ENCODE measurements at places on chromosomes 13 and 19.

GRCh38 chr19:58009666-58010301 lies 7.2 kb upstream of the ZNF606 start:
- peak; percentile 91 for DNase-seq

DNA sequence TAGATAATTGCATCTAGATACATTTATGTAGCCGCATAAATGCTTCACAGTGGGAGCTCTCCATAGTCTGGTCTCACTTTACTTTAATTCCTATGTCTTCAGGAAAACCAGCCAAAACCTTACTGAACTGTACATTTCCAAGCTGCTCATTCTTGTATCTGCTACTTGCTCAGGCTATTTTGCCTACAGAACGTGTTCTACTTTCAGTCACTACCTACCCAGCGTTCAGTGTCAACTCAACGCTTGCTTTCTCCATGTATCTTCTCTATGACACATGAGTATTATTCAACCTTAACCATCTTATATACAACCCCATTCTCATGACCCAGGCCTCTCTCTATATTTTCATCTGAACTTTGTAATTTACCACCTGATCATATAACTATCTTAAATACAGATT lies 101.9 kb downstream of the KLF12 start:
- no peak for DNase-seq

- no peak for DNase-seq
Measured at GRCh38 chr19:46976845-46977320, 42.8 kb upstream of the NPAS1 start.

GRCh38 chr19:33644284-33644836 lies 22.6 kb downstream of the CHST8 start:
- no peak for DNase-seq

GRCh38 chr19:5057860-5058259 lies 88.9 kb downstream of the KDM4B start:
- no peak for DNase-seq

DNA sequence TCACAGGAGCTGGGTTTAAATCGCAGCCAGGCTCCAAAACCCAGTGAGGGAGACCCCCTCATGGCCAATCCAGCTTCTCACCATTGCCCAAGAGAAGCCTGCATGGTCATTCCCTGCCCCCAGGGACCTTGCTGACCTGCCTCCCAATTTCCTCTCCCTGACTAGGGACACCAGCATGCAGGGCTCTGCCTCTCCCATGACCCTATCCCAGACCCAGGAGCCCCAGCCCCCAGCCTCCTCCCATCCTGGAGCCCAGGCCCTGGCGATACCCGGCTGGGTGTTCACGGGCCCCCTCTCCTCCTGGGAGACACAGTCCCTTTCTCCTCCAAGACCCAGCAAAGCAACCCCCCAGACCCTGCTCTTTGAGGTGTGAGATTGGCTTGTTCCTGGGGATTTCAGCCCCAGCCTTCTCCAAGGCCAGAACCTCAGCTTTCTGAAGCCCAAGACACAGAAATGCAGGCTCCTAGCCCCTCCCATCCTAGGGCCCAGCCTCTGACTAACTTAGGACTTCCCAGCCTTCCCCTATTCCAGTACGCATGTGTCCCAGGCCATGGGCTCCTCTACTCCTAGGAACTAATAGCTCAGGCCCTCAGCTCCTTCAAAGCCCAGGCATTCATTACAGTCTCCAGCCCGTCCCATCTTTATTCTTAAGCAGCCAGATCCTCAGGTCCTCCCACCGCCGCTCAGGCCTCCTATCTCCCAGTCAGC lies 1.1 kb downstream of the GYS1 start:
- no peak for DNase-seq

DNA sequence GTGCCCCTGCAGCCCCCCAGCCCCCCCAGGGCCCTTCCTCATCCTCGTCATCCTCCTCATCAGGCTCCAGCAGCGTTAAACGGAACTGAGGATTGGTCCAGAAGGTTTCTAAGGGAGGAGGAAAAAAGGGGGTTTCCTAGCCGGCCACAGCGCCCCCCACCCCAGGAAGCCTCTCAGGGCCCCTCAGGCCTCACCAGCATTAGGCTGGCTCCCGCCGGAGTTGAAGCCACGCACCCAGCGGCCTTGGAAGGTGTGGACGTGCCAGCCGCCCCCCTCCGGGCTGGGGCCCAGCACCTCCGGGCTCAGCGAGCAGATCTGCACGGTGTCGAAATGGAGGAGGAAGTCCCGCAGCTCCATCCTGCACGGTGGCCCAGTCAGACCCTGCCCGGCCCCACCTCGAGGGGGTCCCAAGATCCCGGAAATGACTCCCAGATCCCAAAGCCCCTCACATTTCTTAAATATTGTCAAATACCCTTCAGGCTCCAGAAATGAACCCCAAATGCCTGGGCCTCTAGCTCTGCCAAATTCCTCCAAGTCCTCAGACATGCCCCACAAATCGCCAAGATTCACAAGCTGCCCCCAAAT lies 6.9 kb downstream of the CAPN12 start:
- DNase-seq, result no peak

DNA sequence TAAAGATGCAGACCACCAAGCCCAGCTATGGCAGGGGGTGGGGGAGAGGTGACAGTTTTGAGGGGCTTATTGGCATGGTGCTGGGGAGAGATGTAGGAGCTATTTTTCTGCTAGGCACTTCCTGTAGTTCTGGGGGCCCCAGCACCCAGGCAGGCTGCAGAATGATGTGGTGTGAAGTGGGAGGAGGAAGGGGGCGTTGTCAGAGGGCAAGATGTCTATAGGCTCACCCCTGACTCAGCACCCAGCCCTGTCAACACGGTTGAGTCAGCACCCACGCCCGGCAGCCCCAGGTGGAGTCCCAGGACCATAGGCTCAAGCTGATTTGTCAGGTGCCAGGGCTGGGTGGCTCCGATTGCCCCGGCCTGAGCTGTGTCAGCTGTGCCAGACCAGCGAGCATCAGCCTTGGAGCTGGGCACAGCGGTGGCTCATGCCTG lies 5.8 kb downstream of the KLF2 start:
- DNase-seq, result no peak

GRCh38 chr19:58551123-58551497 lies 3.8 kb downstream of the CHMP2A start:
- no peak for DNase-seq

- no peak for DNase-seq
Measured at GRCh38 chr13:72990953-72991352, 67.9 kb upstream of the KLF5 start.

GRCh38 chr13:20938302-20938701 lies 35.8 kb upstream of the XPO4 start:
- DNase-seq, result no peak

DNA sequence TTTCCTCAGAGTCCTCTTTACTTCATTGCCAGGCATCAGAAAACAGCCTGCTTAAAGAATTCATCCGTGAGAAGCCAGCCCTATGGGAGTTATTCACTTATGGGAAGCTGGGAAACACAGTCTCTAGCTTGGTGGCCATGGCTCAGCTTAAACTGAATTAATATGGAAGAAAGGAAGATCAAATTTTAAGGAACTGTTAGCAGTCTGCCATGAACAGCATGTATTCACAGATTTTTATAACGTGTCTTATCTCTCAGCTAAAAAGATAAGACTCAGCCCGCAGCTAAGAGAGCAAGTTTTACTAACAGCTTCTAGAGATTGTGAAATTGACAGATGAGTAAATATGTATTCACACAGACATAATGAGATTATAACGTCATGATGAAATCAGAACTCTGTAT lies 253.7 kb upstream of the RXFP2 start:
- DNase-seq, result no peak

GRCh38 chr19:48301886-48302599 lies 23.3 kb upstream of the EMP3 start:
- DNase-seq, result no peak

- no peak for DNase-seq
Measured at GRCh38 chr19:1646659-1647453, 5.6 kb downstream of the TCF3 start.

DNA sequence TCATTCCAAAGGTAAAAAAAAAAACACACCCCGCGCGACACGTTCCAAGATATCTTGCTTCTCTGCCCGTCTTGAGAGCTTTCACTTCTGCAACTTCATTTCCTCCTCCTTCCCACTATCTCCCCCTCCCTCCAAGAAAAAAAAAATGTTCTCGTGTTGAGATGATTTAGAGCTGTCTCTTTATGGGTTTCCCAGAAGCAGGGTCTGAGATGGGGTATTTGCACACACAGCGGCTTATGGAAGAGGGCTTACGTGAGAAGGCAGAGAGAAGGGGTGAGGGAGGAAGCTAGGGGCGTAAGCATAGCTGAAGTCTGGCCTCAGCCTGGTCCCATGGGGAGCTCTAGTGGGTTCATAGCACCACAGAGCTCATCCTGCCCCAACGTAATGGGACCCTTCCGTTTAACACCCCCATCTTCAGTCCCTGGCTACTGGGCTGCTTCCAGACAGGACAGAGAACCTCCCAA lies 31.3 kb upstream of the USE1 start:
- DNase-seq, result no peak

GRCh38 chr19:47417107-47417745 lies 2.1 kb downstream of the MEIS3 start:
- DNase-seq, result no peak

DNA sequence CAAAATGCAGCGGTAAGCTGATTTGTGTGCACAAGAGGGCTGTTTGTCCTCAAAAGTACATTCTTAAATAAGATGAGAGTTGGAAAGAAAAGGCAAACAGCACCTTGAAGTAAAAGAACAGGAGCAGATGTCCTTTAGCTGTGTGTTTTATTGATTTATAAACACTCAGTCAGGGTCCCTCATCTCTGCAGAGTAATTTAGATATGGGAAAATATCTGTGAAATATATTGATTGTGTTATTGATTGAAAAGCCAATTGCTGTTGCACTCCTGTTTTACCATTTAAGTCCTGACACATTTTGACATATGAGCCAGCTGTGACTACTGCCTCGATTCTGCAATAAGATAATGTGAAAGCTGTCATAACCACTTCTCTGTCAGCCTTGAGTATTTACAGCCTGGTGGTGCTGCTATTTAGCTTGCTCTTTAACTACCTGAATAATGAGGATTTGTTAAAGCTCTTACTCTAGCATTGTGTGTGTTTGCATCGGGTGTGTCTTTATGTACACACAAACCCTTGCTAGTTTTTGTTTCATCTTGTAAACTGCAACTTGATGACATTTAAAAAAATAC lies 550.1 kb downstream of the DACH1 start:
- no peak for DNase-seq

- no peak for DNase-seq
Measured at GRCh38 chr13:67549331-67549730, 319.2 kb upstream of the PCDH9 start.

- DNase-seq, result no peak
Measured at GRCh38 chr13:102839462-102839861, 6.4 kb upstream of the ERCC5 start.

DNA sequence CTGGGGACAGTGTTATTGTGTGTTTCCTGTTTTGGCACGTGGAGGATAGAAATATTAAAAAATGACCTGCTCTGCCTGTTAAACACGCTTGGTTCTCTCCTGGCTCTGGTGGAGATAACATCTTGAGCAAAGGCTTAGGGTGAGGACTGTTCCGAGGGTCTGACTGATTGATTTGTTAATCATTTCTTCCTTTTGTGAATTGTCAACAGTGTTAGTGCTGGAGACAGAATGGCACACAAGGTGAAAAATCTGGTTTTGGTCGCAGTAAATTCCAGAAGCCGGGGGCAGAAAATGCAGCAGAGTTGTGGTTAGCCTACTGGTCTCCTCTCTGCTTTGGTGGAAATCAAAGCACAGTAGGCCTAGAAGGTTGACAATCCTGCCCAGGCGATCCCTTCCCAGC lies 163.6 kb downstream of the FGF9 start:
- DNase-seq, result no peak

DNA sequence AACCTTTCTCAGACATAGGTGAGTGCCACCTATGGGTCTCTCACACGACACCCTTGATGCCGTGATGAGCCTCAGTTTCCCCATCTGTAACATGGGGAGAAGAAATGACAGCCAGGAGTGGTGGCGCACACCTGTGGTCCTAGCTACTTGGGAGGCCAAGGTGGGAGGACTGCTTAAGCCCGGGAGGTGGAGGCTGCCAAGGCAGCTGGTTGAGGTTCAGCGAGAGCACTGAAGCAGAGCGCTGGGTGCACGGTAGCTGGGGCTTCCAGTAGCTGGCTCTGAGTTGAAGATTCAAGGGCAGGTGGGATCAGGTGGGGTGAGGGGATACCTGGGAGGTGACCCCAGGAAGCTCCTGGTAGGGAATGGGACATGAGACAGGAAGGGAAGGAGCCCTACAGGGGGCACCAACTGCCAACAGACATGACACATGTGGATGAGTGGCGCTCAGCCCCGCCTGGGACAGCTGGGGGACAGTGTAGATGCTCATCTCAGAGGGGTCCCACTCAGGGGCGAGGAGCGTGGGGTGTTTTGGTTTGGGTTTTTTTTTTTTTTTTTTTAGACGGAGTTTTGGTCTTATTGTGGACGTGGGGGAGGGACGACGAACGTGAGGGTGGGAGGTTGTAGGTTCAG lies 6.5 kb upstream of the SSBP4 start:
- no peak for DNase-seq

GRCh38 chr19:48966541-48967345 lies 1.6 kb downstream of the FTL start:
- DNase-seq, result no peak

DNA sequence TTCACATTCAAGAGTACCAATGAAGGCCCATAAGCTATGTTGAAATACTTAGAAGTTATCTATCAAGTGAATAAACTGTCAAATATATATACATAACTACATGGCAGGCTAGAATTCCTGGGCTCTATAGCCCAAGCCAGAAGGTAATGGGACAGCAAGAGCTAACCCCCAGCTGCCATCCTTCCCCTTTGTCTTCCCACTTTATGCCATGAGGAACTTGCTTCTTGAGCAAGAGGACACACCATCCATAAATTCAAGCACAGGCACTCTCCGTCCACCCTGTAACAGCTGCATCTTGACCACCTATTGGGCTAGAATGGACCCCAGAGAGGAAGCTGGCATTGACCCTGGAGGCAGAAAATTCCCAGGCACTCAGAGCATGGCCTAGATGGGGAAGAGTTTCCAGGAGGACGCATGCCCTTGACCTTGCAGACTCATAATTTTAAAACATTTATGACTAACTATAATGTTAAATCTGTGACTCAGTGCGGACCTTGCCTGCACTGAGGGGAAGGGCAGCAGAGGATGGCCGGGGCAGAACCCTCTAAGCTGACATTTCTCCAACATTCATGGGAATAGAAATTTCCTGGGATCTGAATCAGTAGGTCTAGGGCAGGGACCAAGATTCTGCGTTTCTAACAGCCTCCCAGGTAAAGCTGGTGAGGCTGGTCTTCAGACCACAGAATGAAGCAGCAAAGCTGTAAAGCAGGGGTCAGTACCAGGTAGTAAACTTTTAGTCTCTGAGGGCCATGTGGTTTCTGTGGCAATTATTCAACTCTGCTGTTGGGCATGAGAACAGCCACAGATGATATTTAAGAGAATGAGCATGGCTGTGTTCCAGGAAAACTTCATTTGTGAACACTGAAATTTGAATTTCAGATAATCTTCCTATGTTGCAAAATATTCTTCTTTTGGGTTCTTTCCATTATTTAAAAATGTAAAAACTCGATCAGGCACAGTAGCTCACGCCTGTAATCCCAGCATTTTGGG lies 71.4 kb upstream of the CLDN10 start:
- DNase-seq, result no peak

- DNase-seq, result no peak
Measured at GRCh38 chr19:13404236-13404635, 102.0 kb downstream of the CACNA1A start.

Measured in liver (tissue), 10 donors.